EL (cell line): ENCODE measurements at places on chromosomes 2 and 18.

DNA sequence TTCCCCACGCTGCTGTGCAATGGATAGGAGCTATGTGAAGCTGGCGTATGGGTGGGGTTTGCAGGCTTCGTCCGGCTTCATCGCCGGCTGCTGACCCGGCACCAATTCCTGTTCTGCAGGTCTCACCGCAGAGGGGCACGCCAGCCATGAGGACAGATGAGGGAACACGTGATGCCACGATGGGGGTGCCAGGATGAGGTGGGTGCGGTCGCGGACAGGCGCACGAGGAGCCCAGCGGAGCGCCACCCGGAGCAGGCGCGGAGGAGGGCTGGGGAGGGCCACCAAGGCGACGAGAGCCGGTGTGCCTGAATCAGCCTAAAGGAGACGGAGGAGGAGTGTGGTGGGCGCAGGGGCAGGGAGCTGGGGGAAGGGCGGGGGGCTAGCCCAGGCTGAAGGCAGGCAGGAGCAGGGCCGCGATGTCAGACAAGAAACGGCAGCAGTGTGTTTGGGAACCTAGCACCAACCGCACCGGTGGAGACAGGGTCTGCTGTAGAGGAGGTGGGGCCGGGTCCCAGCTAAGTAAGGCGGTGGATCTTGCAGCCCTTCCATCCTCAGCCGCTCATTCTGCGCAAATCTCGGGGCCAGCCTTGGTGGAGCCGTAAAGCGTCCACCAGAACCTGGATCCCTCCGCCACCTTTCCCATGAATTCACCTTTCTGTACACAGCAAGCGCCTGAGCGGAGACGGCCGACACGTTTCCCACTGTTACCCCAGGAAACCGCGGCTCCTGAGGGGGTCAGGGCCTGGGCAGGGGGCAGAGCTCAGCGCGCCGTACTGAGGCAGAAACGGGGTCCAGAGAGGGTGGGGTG, 17.0 kb upstream of the CD8A start:
- peak; percentile 24 for DNase-seq

DNA sequence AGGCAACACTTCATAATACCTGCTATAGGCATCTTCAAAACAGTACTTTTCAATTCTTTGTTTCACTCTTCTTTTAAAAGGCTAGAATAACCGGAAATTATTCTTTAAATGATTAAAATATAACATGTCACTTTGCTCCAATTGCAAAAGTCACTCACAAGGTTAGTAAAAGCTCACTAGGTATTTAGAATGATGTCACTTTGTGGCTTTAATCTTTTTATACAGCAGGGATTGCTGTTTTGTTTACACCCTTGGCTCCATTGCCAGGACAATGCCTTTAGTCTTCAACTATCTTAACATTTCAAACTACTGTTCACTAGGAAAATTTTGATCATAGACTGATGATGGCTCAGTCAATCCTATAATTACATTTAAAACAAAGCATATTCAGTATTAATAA, 157.1 kb downstream of the BAZ2B start:
- no peak for DNase-seq

GRCh38 chr18:78720456-78721237, 259.0 kb upstream of the SALL3 start:
- no peak for DNase-seq

GRCh38 chr2:224841910-224842309, 125.7 kb upstream of the CCDC195 start:
- DNase-seq, result no peak

- no peak for DNase-seq
Measured at GRCh38 chr2:200533754-200534153, 7.7 kb downstream of the SGO2 start.

GRCh38 chr2:197498235-197498936, 1.3 kb downstream of the HSPD1 start:
- DNase-seq, result no peak

GRCh38 chr2:172978063-172978383, 97.6 kb upstream of the MAP3K20 start:
- DNase-seq, result no peak

- no peak for DNase-seq
Measured at GRCh38 chr18:11591957-11592356, 17.4 kb upstream of the SLC35G4 start.

DNA sequence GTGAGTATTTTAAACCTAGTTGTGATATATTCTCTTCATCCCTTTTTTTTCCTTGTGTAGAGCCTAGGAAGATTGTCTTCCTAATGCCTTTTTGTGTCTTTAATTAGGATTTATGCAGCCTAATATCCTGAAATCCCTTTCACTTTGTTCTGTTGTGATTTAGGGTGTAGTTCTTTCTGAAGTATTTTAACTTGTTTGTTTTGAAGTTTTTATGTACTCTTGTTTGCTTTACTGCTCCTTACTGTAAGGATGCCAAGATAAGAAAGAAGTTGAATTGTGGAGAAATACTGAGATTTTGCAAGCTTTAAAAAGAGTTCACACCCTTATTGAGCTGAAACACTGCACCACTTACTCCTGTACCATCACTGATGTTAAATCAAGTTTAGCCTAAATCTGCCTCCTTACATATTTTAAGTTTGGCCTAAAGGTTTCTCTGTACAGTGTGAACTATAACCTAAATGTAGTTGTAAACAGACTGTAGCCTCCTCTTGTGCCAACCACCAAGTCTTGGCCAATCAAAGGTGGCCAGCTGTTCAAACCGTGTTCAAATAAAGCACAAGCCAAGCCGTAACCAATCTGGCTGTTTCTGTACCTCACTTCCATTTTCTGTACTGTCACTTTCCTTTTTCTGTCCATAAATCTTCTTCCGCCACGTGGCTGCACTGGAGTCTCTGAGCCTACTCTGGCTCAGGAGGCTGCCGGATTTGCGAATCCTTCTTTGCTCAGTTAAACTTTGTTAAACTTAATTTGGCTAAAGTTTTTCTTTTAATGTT, 17.7 kb upstream of the ACOXL start:
- DNase-seq, result no peak

- DNase-seq, result no peak
Measured at GRCh38 chr2:9095690-9096089, 92.2 kb upstream of the MBOAT2 start.

DNA sequence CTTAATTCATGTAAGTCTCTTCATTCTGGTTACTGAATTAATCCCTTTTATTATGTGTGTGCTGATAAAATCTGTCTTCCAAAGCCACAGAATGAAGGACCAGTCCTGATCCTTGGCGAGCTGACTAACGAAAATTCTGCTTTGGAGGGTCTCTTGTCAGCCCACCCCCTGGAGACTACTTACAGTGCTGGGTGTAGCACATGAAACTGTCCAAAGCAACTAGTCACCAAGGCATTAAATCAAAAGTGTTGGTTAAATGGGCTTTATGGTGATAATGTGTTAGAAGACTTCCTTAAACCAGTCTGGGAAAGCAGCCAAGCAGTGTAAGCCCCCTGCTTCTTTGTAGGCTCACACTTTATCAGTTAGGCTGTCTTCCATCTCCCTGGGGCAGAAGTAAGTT, 420.2 kb downstream of the SUCLG1 start:
- DNase-seq, result no peak

- DNase-seq, result no peak
Measured at GRCh38 chr18:42365591-42365990, 410.6 kb downstream of the PIK3C3 start.

- DNase-seq, result no peak
Measured at GRCh38 chr2:189467160-189467559, 25.9 kb downstream of the WDR75 start.

GRCh38 chr2:151083856-151084795, 177.5 kb downstream of the RBM43 start:
- no peak for DNase-seq
